ENCODE measurements at places on chromosomes 12 and 14. TPM values are rescaled to one million over a fixed set of nuclear protein-coding genes. Genes with fewer than 3 reads are reported as not detected.
A peak's percentile ranks its signal among the peaks of the same experiment; 100 is the strongest.

GRCh38 chr14:90274019-90274418, 17.7 kb downstream of the PSMC1 start:
- DNase-seq: peak; percentile 70

DNA sequence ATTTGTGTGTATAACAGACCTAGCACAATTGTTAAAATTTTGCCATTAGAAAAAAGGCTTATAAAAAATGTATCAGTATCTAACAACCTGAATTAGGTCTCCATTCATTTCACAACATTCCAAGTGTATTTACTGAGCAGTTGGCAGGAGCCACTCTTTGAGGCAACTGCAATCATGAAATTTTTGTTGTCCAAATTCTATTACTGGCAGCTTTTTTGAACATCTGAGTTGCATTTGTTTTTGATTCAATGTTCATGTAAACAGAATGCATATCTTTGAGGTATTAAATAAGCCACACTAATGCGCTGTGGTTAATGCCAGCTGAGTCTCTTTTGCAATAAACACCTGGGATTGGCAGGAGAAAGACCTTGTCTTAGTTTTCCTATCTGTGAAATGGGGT, 8.7 kb downstream of the KITLG start:
- no peak for DNase-seq

- DNase-seq: peak; percentile 60
These were observed 1.1 kb upstream of the FERMT2 start for GRCh38 chr14:52951681-52952554.

DNA sequence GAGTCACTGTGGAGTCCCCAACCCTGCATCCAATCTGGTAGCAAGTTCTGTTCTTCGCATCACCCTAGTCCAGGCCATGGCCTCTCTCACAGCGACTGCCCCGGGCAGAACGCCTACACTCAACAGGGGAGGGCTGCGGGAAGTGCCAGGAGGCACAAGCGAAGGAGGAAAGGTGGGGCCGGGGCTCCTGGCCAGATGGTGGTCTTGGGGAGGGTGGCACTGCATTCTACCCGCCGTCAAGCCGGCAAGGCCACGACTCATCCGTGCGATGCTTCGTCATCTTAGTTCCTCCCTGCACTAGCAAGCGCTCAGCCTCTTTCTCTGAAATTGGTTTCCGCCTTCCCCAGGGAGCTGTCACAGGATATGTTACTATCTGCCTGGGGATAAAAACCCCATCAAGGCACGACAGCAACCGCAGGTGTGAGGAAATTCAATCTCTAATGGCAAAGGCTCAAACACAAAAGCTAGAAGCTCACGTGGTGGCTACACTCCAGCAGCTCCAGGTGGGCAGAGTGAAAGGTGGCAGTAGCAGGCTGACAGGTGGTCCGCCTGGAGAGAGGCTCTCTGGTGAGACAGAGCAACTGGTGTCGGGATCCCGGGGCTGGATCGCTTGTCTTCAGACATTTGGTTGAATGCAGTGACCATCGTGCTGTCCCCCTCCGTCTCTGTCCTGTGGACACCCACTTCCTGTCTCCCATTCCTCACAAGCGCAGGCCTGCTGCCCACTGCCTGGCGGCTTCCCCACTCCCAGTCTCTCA, 34.1 kb downstream of the ACADS start:
- no peak for DNase-seq

DNA sequence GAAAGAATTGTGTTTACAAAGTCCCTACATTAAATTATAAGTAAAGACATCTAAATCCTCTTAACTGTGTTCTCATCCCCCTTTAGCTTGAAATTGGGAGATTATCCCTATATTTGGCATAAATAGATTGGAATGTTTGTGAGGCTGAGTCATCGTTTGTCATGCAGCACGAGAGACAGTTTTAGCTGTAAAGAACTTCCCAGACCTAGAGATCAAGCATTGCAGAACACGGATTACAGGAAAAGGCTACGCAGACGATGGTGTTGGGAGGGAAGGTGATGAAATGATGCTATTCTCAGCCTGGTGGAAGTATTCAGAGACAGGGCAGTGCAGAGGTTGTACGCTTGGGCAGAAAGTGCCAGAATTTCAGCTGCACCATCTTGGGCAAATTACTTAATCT, 93.8 kb downstream of the PTPRB start:
- no peak for DNase-seq

GRCh38 chr12:118418385-118419057, 42.2 kb downstream of the SUDS3 start:
- DNase-seq: no peak

- peak; percentile 54 for DNase-seq
These were observed 137.7 kb downstream of the SPTSSA start for GRCh38 chr14:34324363-34324795.

- no peak for DNase-seq
These were observed 26.6 kb upstream of the TMCC3 start for GRCh38 chr12:94676922-94677321.

- DNase-seq: no peak
These were observed 23.4 kb downstream of the DUSP16 start for GRCh38 chr12:12539028-12539810.

DNA sequence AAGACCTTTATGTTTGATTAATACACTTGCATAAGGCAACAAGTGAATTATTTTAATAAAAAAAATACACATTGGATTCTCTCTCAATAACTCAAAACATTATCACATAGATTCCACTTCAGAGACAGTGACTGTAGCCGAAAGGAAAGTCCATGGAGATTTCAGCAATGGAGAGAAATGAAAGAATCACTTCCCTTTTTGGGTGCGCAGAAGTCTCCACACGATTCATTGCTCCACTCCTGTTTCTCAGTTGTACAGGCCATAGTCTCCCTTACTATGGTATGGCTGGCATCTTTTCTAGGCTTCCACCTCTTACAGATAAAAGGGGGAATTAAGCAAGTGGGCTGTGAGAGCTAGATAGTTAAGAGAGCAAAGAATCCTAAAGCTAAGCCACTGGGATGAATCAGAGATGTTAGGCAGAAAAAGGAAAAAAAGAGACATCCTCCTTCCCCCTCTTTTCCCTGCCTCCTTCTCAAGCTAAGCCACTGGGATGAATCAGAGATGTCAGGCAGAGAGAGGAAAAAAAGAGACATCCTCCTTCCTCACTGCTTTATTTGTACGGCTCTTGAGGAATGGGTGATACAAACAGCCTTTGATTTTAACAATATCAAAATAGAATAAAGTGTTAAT, 16.3 kb downstream of the ST8SIA1 start:
- DNase-seq: no peak

DNA sequence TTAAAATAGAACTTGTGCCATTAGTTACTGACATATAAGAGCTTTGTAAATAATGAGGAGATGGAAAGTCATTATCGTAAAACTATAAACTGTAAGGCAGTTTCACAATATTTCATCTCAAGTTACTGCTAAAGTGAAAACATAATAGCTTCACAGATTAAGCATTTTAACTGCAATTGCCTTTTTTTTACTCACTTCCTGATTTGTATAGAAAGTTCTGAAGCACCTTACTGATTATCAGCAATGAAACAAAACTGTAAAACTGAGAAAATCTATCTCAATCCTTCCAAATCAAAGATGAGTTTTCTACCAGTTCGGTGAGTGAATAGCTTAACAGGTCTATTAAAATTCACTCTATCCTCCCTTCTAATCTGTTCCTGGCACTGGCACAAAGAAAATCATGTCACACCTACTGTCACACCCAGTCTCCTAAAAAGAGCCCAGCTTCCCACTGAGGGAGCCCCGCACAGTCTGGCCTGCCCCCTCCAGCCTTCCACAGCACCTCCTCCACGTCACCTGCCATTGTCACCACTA, 161.4 kb upstream of the ABCD2 start:
- no peak for DNase-seq

DNA sequence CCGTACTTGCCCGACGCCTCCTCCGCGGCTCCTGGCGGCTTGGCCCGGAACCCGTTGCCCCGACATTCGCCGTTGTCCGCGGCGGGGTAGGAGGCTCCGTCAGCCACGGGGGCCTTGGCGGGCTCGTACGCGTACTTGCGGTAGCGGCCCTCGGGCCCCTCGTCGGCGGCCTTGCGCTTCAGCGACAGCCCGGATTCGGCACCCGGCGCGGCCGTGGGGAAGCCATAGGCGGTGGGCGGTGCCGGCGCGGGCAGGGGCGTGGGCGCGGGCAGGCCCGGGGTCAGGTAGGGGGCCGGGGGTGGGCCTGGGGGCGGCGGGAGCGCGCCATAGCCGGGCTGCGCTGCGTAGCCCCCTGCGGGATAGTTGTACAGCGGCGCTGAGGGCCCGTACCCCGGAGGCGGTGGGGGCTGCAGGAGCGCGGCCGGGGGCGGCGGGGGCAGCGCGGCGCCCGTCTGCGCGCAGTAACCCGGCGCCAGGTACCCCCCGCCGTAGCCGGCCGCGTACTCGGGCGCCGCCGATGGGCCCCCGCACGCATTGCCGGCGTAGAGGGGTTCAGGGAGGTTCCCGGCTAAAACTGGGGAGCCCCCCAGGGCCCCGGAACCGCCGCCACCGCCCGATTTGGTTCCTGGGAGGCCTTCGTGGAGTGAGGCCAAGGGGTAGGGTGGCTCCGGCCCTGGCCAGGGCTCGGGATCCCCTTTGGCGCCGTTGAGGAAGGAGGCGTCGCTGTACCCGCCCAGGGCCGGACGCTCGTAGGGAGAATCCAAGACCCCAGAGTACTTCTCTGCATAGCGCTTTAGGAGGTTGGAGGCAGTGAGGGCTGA, 26.9 kb downstream of the FIGNL2 start:
- DNase-seq: peak; percentile 86

DNA sequence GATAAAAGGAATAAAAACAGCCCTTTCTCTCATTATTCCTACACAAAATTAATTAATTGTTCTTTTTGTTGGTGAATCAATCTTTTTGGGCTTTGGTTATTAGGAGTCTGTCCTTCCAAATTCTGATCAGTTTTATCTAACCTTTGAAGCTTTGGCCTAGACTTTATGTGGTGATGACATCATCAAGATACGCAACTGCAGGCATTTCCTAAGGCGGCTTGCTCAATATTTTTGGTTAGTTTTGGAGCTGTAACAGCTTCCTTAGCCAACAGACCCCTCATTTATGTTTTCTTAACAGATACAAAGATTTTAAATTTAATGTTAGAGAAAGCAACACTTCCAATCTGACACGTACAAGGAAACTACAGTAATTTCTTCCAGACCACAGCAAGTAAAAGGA, 87.8 kb upstream of the PDE3A start:
- no peak for DNase-seq

DNA sequence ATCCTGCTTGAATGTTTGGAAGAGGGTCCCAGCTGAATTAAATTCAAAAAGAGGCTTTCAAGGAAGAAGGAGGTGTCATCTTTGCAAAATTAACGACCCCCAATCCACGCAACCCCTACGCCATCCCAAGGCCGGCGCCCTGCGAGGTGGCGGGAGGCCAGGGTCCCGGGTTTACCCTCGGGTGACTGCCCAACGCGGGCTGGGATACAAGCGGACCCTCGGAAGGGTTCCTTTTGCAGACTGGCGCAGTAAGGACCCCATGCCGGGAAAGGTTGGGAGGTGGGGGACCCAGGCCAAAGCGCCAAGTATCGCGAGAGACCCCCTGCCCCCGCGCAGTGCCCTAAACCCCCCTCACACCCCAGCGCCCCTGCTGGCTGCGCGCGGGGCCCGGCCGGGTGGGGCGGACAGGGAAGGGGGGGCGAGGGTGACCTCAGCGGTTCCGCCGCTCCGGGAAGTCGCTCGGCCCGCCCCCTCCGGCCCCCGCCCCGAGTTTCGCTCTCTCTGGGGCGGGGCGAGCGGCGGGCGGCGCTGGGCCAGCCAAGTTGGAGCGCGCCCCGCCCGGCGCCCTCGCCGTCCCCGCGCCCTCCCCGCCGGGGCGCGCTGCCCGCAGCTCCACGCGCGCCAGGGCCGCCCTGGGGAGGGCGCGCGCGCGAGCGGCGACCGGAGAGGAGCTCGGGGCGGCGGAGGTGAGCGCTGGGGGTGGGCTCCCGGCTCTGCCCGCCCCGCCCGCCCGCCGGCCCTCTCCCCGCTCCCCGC, 708 bp upstream of the ZBTB42 start:
- DNase-seq: peak; percentile 97

- DNase-seq: no peak
These were observed 376 bp downstream of the INSM2 start for GRCh38 chr14:35534208-35534872.

DNA sequence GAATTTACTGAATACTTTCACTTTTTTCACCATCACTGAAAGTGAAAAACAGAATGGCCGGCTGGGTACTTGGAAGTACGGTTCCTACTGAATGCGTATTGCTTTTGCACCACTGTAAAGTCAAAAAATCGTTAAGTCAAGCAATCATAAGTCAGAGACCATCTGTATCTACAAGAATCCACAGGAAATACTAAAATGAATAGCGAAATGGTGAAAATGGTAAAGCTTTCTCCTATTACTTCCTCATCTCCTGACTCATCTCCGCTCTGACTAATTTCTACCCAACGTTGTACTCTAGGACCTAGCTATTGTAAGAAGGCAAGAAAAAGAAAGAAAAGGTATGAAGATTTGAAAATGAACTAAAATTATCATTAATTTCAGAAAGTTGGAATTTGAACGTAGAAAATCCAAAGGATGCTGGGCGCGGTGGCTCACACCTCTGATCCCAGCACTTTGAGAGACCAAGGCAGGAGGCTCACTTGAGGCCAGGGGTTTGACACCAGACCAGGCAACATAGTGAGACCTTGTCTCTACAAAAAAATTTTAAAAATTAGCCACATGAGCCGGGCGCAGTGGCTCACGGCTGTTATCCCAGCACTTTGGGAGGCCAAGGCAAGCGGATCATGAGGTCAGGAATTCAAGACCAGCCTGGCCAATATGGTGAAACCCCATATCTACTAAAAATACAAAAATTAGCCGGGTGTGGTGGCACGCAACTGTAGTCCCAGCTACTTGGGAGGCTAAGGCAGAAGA, 5.3 kb upstream of the CDCA4 start:
- DNase-seq: no peak

GRCh38 chr12:30796313-30796780, 41.6 kb upstream of the CAPRIN2 start:
- peak; percentile 91 for DNase-seq

- no peak for DNase-seq
These were observed 6.4 kb downstream of the BCL11B start for GRCh38 chr14:99265571-99265970.

DNA sequence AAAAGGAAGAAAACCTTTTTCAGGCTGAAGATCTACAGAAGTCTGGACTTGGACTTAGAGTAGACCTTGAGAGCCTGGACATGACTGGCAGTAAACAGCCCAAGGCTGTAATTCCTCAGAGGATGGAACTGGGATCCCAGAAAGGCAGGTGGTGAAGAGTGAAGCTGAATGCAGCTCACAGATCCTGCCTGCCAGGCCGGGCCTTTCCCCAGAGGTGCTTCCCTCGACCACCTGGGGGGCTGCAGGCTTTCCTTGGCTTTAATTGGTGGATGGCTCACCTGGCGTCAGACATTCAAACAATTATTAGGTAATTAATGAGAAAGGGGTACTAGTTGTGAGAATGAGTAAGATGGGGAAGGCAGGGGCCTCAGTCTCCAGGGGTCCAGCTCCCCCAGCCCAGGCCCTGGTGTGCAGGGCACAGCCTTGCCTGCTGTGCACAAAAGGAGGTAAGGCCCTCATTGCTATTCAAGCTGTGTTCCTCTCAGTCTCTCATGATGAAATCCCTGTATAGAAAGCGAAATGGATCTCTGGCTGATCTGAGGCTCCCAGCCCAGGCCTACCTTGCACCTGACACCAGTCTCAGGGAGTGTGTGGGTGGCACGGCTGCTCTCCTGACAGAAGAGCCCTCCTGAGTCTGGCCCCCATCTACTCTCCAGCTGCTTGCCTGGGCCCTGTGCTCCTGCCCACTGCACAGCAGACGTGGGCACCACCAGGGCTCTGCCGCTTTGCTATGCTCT, 63.0 kb upstream of the TCL1A start:
- peak; percentile 53 for DNase-seq

AQP2 gene
- not detected for total RNA-seq

GLS2 gene
- 2.2 TPM for total RNA-seq

IL25 gene
- total RNA-seq: 0.31 TPM

CLEC4D gene
- 0.07 TPM for total RNA-seq

FBLN5 gene
- 1.4 TPM for total RNA-seq

SLCO1C1 gene
- total RNA-seq: 2.0 TPM

OTX2 gene
- 85.8 TPM for total RNA-seq

LETMD1 gene
- total RNA-seq: 39.9 TPM

Measured in H7 (cell line).